Pulmonary artery endothelial cell (primary cell): ENCODE measurements at places on chromosomes 5 and 9. TPM values are rescaled to one million over a fixed set of nuclear protein-coding genes. Genes with fewer than 3 reads are reported as not detected.

Gene TMEM167A
- total RNA-seq = 47.7 and 55.5 TPM in 2 replicates

Gene KIF27
- total RNA-seq = 2.3 and 2.7 TPM in 2 replicates

Gene PTGER4
- 39.1 and 107 TPM in 2 replicates for total RNA-seq

Gene TNFSF8
- not detected in 2 replicates for total RNA-seq

Gene SLC34A3
- not detected in 2 replicates for total RNA-seq

Gene NSG2
- not detected in 2 replicates for total RNA-seq

Gene PLAC8L1
- total RNA-seq = not detected in 2 replicates

Gene TTC16
- total RNA-seq = not detected in 2 replicates

Gene ADGRD2
- not detected in 2 replicates for total RNA-seq

Gene DHFR
- 18.1 and 30.3 TPM in 2 replicates for total RNA-seq

Gene FAM169A
- 0.13 and 0.71 TPM in 2 replicates for total RNA-seq

Gene ECM2
- total RNA-seq = 0.13 and 0.18 TPM in 2 replicates

Gene IFNA13
- total RNA-seq = not detected in 2 replicates

Gene ENTREP1
- total RNA-seq = 1.5 and 3.5 TPM in 2 replicates

Gene CMYA5
- under 0.01 and 0.07 TPM in 2 replicates for total RNA-seq

Gene SAPCD2
- 17.6 and 31.1 TPM in 2 replicates for total RNA-seq

Gene CBY3
- total RNA-seq = 0.26 TPM in 1 of 2 replicates, not detected in the other

Gene DDX4
- total RNA-seq = not detected in 2 replicates

Gene PCDHA9
- 0.04 TPM in 1 of 2 replicates, not detected in the other for total RNA-seq

Gene COMMD10
- 39.9 and 46.1 TPM in 2 replicates for total RNA-seq

Gene PHF19
- 40.5 and 94.0 TPM in 2 replicates for total RNA-seq

Gene WWC1
- total RNA-seq = 0.04 and 0.33 TPM in 2 replicates

Gene PCDHB3
- total RNA-seq = 0.20 and 0.35 TPM in 2 replicates

Gene RARS1
- 137 and 148 TPM in 2 replicates for total RNA-seq

Gene MYO10
- total RNA-seq = 105 and 126 TPM in 2 replicates

Gene C5orf63
- 1.3 and 1.7 TPM in 2 replicates for total RNA-seq

Gene NFIB
- total RNA-seq = 82.7 and 85.5 TPM in 2 replicates

Gene TBC1D2
- total RNA-seq = 5.0 and 5.7 TPM in 2 replicates

Gene KIF24
- 2.5 and 4.4 TPM in 2 replicates for total RNA-seq

Gene PCDHB16
- total RNA-seq = under 0.01 and 0.13 TPM in 2 replicates

Gene CKMT2
- 0.07 TPM in 1 of 2 replicates, not detected in the other for total RNA-seq

Gene ANAPC2
- 24.4 and 30.5 TPM in 2 replicates for total RNA-seq

Gene PCDHGA12
- 5.1 and 8.7 TPM in 2 replicates for total RNA-seq

Gene CAMK4
- 2.2 and 5.4 TPM in 2 replicates for total RNA-seq

Gene ALDOB
- total RNA-seq = not detected in 2 replicates

Gene DMRT3
- total RNA-seq = not detected in 2 replicates

Gene GLT6D1
- not detected in 2 replicates for total RNA-seq

Gene TMEFF1
- 8.1 and 9.0 TPM in 2 replicates for total RNA-seq

Gene SLC6A3
- not detected in 2 replicates for total RNA-seq

Gene CCDC183
- 0.18 and 0.26 TPM in 2 replicates for total RNA-seq

Gene BTNL8
- total RNA-seq = not detected in 2 replicates

Gene CCDC107
- 10.6 and 11.7 TPM in 2 replicates for total RNA-seq

Gene HTR4
- not detected in 2 replicates for total RNA-seq

Gene SOX30
- total RNA-seq = not detected in 2 replicates

Gene ORM2
- not detected in 2 replicates for total RNA-seq

Gene STC2
- 28.9 and 32.7 TPM in 2 replicates for total RNA-seq

Gene PAEP
- total RNA-seq = not detected in 2 replicates
